ENCODE measurements at places on chromosomes 3 and 15.

GRCh38 chr3:6921066-6921465 is 60.2 kb downstream of the GRM7 start:
- DNase-seq = no peak

DNA sequence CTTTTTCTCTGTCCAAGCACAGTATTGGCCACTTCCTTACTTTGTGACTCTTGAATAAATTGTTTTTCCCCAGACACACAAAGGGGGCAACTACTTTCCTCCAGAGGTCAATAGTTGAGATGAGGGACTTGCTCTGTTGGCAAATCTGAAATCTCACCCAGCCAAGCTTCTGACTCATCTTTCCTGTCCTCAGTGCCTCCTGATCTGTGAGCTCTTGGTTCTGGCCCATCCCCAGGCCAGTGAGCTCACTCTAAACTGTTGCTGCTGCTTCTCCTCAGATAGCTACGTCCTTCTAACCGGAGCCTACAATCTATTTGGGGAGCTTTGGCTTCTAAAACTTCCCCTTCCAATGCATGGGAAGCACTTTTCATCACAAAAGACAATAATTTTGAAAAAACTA is 50.0 kb upstream of the NMD3 start:
- no peak for DNase-seq

- DNase-seq = no peak
Observed at GRCh38 chr3:126935756-126936509, 47.0 kb upstream of the PLXNA1 start.

DNA sequence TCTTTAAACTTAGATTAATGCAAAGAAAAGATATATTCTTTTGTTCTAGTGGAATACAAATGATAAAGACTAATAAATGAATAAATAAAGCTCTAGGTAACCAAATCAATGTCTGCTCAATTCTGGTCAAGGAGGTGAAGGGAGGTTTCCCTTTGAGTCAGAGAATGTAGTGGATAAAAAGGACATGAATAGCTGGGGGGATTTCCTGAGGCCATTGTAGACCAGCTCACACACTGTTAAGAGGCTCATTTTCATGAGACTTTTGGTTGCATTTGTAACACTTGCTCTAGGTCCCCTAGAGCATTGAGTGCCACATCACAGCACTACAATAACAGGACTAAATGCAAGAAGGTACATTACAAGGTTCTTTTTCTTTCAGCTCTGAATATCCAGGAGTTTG is 170.7 kb downstream of the TIGIT start:
- DNase-seq = no peak

GRCh38 chr3:35276568-35276967 is 362.8 kb upstream of the ARPP21 start:
- no peak for DNase-seq

GRCh38 chr3:143298380-143298779 is 178.8 kb downstream of the CHST2 start:
- no peak for DNase-seq

All from NCI-H524 treated with DMSO at 0.1 percent for 48 hours (cell line).